Fibroblast of lung (primary cell): ENCODE measurements at places on chromosomes 12 and 14. TPM values are rescaled to one million over a fixed set of nuclear protein-coding genes. Genes with fewer than 3 reads are reported as not detected.

The CLEC4D gene
- total RNA-seq, result not detected in 2 replicates

The TPH2 gene
- total RNA-seq, result not detected in 2 replicates

The NUAK1 gene
- 4.6 and 5.1 TPM in 2 replicates for total RNA-seq

The RPL10L gene
- not detected in 2 replicates for total RNA-seq

The ACTN1 gene
- 178 and 254 TPM in 2 replicates for total RNA-seq

The CLEC4C gene
- not detected in 2 replicates for total RNA-seq

The VWF gene
- total RNA-seq, result 0.26 and 1.7 TPM in 2 replicates

The ASIC1 gene
- 1.7 and 1.8 TPM in 2 replicates for total RNA-seq

DNA sequence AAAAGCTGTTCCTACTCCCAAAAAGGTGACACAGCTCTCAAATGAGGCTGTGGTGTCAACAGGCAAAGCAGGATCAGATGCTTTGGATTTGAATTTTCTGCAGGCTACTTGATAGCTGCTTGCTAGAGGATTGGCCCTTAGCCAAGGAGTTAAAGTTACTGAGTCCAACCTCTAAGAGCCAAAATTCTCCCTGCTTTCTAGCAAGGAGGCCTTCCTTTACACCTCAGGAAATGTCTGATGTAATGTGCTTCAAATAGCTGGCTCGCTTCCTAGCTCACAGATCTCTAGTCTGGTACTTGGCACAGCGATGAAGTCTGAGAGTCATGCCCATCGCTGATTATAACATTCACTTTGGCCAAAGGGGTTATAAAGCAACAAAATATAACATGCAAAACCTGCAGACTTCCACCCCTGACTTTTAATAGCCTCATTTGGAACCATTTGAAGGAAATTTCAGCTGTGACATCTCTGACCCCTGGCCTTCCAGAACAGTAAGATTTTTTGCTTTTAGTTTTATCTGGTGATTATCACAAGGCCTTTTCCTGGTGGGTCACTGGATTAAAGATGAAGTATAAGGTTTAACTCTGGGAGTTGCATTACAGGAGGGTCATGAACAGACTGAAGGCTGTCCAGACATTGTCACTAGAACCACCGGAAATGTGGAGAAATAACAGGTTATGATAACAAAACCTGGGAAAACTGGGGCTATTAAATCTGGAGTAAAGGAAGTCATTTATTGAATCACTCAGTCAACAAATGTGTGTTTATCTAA is 189.7 kb downstream of the EPS8 start:
- DNase-seq, result peak; percentile 92

DNA sequence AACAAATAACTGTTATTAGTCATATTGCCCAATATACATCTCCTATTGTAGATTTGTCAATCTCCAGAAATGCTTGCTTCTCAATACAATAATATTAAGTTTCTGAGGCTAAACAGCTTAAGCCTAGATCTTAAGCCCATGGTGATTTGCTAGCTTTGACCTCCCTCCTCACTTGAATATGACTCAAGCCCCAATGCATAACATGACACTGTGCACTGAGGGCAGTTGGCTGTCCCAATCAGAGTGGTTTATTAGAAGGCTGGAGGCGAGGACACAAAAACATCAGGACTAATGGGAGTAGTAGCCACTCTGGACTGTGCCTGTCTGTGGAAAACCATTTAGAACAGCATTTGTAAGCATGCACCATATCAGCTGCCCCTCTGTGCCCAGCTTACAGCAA is 81.1 kb upstream of the GTF2A1 start:
- no peak for DNase-seq

- no peak for DNase-seq
Measured at GRCh38 chr12:59322473-59322872, 273.4 kb upstream of the SLC16A7 start.

DNA sequence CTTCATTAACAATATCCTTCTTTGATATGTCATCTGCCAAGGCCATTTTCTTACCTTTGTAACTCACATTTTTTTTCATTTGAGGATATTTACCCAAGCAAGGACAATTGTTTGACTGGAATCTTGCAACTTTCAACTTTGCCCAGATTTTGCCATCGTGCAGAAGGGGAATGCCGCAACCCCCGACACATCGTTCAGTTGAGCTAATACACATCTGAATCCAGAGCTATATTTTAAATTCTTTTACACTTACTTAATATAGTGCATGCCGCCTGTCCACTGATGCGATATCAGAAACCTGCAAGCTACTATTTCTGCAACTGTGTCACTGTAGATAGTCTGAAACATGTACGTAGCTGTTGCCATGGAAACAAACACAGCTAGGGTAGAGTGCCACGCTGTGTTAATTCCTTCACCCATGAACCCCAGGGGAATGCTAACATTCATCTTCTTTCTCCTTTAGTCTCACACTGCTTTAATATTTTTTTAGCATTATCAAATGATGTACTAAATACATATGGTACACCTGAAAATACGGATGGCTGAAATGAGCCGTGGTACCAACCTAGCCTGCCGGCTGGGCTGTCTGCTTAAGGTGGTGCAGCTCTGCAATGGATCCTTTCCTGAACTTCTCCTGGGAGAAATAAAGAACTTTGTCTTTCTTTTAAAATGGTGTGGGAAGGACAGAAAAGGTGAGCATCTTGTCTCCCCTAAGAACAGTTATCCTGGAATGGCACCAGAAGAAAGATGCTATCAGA is 77.0 kb upstream of the FOXN3 start:
- DNase-seq, result peak; percentile 54

- DNase-seq, result peak; percentile 3
Measured at GRCh38 chr12:45051572-45052125, 750 bp upstream of the DBX2 start.

- peak; percentile 87 for DNase-seq
Measured at GRCh38 chr12:124030510-124030909, 57.5 kb downstream of the ZNF664 start.

GRCh38 chr12:50032854-50033581 is 7.7 kb upstream of the RACGAP1 start:
- DNase-seq, result no peak

DNA sequence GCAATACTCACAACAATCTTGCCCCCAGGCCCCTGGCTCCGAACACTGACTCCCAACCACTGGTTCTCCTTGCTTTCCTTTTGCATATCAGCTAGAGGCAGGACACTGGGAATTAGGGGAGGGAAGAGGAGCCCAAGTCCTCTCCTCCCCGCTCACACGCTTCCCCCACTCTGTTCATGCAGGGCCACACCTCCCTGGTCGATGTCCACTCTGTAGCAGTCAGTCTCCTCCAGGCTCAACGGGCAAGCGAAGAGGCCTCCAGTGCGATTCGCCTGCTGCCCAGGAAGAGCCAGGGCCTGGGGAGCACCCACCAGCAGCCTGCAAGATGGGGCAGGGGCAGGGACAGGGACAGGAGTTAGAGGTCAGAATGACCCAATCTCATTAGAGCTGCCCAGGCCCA is 4.8 kb downstream of the ITGA7 start:
- no peak for DNase-seq

DNA sequence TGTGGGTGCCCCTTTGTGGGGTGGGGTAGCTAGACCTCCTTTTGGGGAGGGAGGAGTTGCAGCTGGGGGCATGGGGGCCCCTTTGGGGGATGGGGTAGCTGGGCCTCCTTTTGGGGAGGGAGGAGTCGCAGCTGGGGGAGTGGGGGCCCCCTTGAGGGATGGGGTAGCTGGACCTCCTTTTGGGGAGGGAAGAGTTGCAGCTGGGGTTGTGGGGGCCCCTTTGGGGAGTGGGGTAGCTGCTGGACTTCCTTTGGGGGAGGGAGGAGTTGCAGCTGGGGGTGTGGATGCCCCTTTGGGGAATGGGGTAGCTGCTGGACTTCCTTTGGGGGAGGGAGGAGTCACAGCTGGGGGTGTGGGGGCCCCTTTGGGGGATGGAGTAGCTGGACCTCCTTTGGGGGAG is 7.0 kb downstream of the NACA start:
- DNase-seq, result no peak

- DNase-seq, result no peak
Measured at GRCh38 chr12:88597365-88597764, 17.1 kb upstream of the KITLG start.

DNA sequence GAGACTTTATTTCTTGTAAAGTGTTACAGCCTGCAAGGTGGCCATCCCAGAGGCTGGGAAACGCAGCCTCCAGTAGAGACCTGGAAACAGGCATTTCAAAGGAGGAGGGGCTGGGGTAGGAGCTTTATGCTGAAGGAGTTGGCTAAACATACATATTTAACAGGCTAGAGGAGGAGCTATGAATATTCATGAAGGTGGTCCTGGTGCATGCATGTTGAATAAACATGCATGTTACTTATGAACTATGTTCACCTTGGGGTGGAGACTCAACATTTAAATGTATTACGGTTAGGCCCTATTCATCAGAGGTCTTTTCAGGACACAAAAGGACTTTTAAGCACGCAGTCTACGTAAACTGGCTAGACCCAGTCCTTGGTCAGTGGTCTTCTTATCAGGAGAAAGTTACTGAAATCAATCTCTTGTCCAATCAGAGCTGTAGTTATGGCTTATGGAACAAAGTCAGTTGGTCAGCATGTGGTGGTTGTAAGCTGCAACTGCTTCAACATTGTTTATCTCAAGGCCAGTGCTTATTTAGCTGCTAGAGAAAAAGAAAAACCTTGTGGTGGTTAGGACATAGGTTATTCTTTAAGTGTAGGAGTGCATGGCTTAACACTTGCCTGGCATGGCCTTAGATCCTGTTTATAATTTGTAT is 11.4 kb upstream of the ARF6 start:
- DNase-seq, result no peak

GRCh38 chr12:68579254-68579653 is 31.4 kb upstream of the RAP1B start:
- no peak for DNase-seq

DNA sequence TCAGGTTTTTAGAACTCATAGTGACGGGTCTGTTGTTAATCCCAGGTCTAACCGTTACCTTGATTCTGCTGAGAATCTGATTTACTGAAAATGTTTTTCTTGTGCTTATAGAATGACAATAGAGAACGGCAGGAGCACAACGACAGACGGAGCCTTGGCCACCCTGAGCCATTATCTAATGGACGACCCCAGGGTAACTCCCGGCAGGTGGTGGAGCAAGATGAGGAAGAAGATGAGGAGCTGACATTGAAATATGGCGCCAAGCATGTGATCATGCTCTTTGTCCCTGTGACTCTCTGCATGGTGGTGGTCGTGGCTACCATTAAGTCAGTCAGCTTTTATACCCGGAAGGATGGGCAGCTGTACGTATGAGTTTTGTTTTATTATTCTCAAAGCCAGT is 34.4 kb downstream of the PSEN1 start:
- DNase-seq, result no peak

DNA sequence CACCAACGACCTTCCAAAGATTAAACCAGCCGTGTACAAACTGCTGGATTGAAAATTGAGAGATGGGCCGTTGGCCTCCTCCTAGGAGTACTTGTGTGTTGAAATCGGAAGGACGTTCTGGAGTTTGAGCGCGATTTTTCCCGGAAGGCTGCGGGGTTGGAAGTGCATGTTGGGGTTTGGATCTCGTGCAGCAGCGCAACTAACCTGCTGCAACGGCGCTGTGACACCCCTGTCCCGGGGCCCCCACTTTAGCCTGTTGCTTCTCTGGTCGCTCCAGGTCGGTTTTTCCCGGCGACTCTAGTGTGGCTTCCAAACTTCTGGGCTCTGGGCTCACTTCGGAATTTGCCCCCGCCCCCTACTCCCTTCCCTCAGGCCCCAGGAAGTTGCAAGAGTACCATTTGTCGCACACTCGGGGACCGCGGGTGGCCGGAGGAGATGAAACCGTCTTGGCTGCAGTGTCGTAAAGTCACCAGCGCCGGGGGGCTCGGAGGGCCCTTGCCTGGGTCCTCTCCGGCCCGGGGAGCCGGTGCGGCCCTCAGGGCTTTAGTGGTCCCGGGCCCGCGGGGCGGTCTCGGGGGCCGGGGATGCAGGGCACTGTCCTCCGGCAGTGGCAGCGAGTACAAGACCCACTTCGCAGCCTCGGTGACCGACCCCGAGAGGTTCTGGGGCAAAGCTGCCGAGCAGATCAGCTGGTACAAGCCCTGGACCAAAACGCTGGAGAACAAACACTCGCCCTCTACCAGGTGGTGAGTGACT is at the start of gene ACSS3:
Gene ACSS3, plus strand, starts transcription at position 394 of the 756 bp plus-strand sequence. Its CDS starts 42 bp downstream, at position 436.
- DNase-seq, result peak; percentile 60

DNA sequence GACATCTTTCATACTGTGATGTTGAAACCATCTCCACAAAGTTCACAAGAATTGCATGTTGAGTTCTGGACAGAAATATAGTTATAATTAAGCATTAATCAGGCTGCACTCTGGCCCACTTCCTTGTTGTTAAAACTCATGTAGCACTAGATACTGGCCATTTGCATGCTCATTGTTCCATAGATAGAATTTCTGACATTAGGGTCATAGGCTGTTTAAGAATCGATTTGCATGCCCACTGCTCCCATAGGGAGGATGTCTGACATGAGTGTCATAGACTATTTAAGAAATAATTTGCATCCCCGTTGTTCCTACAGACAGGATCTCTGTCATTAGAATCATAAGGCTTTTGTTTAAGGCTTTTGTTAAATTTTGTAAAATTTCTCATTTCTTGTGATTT is 50.2 kb downstream of the MYF5 start:
- DNase-seq, result no peak

- peak; percentile 86 for DNase-seq
Measured at GRCh38 chr12:117986705-117987469, 18.1 kb upstream of the KSR2 start.

DNA sequence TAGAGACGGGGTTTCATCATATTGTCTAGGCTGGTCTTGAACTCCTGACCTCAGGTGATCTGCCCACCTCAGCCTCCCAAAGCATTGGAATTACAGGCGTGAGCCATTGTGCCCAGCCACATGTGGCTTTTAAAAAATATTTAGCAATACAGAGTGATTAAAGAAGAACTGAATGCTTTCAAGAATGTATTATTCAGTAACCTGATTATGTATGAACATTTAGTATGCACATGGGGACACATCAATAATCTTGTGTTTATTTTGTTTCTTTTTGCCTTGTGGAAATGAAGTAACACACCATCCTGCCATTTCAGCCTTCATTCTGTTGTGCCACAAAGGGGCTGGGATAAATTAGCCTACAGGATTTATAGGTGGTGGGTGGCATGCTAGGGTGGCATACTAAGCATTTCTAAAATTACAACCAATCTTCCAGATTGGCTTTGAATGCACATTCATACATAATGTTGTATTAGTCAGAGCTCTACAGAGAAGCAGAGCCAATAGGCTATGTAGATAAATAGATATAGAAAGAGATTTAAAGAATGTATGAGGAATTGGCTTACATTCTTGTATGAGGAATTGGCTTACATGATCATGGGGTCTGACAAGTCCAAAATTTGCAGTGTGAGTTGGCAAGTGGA is 25.5 kb upstream of the TXNRD1 start:
- DNase-seq, result peak; percentile 65

- peak; percentile 11 for DNase-seq
Measured at GRCh38 chr14:94313991-94314655, 9.0 kb downstream of the SERPINA6 start.

- peak; percentile 2 for DNase-seq
Measured at GRCh38 chr14:31717294-31718085, 156.3 kb downstream of the NUBPL start.

DNA sequence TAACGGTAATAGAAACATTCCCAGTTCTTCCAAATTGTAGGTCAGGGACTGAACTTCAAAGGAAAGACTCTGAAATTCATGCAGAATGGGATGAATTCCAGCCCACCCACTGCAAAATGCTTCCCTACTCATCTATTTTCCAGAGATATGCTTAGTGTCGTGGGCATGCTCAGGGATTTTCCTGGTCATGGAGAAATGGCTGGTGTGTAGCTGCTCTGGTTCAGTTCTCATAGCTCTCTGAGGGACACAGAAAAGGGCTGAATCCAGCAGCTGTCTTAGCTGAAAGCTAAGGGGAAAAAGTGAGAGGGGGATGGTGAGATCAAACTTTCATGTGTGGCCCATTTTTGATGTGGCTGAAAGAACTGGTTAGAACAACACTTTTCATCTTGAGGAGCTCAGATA is 72.9 kb upstream of the KRAS start:
- peak; percentile 93 for DNase-seq

GRCh38 chr12:92929983-92930382 is 888 bp upstream of the EEA1 start:
- no peak for DNase-seq
